ENCODE measurements at places on chromosomes 3 and 15.

GRCh38 chr3:40574661-40575060 lies 49.9 kb downstream of the ZNF621 start:
- no peak for DNase-seq

DNA sequence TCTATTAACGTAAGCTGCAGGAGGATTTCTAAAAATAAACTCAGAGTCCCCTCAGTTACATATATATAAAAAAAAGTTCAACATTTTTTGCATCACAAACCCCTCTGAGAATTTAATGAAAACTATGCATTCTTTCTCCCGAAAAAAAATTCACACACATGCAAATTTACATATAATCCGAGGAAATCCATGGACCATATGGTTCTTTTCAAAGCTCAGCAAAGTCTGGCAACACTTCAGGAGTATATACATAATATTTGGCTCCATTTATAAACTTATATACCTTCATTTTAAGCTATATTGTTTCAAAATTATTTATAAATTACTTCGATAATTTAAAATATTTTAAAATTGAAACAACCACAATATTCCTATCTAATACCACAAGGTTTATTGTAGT lies 140.7 kb upstream of the PLXND1 start:
- no peak for DNase-seq

DNA sequence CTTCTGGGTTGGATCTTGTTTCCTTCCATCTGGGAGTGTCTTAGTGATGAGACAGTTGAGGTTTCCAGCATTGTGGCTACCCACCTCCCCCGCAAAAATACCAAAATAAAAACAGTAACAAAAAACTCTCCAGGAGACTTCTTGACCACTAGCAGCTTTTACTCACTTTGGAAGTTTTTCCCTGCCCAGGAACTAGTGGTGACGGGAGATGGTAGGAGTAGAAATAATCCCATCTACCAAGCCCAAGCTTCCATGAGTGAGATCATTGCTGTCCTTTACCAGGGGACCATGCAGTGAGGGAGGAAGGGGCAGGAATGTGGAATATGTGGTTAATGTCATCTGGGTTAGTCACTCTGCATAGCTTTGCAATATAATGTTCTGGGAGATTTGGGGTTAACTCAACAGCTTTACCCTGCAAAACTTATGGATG lies 187.7 kb downstream of the ITPR1 start:
- DNase-seq, result no peak

- DNase-seq, result no peak
These were observed 58.2 kb upstream of the TP63 start for GRCh38 chr3:189573004-189573403.

DNA sequence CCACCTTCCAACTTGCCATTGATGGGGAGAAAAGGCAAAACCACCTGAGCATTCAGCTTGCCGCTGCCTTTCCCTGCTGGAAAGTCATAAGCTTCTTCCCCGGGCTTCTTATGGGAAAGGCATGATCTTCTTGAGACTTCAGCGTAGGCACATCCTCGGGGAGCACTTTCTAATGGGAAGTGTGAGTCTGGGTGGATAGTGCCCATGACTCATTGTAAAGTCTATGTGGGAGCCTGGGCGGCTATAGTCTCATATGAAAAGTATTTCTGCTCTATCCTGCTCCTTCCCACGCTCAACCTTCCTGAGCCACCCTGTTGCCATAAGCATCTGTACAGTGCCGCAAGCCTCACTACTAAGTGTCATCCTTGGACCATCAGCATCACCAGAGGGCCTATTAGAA lies 309.9 kb upstream of the THBS1 start:
- DNase-seq, result no peak

GRCh38 chr3:10367506-10367905 lies 46.6 kb upstream of the SEC13 start:
- no peak for DNase-seq

- DNase-seq, result no peak
These were observed 40.5 kb downstream of the SV2B start for GRCh38 chr15:91140601-91141000.

GRCh38 chr15:60121845-60122244 lies 117.7 kb downstream of the FOXB1 start:
- DNase-seq, result no peak

DNA sequence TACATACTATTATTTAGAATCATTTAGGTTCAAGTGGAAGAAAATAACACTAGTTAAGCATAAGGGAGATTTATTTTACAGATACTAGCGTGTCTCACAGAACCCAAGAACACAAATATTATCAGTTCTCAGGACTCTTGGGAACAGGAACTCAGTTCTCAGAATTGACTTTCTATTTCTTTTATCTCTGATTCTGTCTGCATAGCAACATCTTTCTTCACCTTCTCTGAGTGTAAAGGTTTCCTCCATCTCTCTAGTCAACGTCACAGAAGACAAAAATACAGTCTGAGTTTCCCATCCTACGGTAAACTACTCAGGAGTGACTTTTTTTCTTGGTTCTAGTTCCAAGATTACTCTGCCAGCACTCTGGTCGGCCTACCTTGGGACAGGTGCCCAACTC lies 220.0 kb downstream of the SV2B start:
- no peak for DNase-seq

GRCh38 chr3:197226179-197226578 lies 72.2 kb downstream of the DLG1 start:
- DNase-seq, result no peak
